ENCODE measurements at places on chromosomes 3 and 15.
A peak's percentile ranks its signal among the peaks of the same experiment; 100 is the strongest.

GRCh38 chr3:147940405-147941193 is 531.4 kb downstream of the ZIC1 start:
- peak; percentile 21 for DNase-seq

- peak; percentile 77 for DNase-seq
Observed at GRCh38 chr3:27559835-27560234, 75.7 kb upstream of the SLC4A7 start.

GRCh38 chr15:59191855-59192237 is 14.8 kb upstream of the LDHAL6B start:
- peak; percentile 95 for DNase-seq

DNA sequence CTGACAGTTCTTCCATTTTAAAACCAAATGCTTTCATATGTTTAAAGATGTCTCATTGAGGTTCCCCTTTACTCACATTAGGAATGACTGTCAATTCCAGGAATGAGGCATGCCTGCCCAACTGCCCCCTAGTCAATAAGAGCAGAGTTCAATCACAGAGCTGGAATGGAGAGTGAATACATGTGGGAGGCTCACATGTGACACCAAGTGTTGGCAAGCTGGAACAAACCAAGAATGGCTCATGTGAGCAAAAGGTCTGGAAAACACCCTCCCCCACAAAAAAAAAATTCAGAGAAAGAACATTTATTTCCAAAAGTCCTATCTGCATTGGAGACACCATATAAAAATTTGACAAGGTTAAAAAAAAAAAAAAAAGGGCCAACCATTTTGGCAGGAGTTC is 3.7 kb downstream of the PBRM1 start:
- DNase-seq: peak; percentile 92

DNA sequence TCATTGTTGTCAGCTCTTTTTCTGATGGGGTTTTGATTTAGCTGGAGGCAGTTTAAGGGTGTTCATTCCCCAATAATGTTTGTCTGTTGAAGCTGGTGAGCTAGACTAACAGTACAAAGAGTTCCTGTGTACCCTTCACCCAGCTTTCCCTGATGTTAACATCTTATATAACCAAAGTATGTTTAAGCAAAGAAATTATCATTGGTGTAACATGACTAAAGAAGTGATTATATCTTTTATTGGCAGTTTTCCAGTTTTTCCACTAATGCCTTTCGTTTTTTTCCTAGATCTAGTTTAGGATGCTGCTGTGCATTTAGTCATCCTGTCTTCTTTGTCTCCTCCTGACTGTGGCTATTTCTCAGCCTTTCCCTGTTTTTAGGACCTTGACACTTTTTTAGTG is 165.6 kb downstream of the LPP start:
- no peak for DNase-seq

GRCh38 chr3:176872771-176873209 is 324.5 kb downstream of the TBL1XR1 start:
- peak; percentile 9 for DNase-seq

GRCh38 chr15:84840741-84841429 is 23.7 kb downstream of the ALPK3 start:
- DNase-seq: peak; percentile 74

- DNase-seq: peak; percentile 9
Observed at GRCh38 chr3:76131396-76132153, 346.2 kb upstream of the ZNF717 start.

DNA sequence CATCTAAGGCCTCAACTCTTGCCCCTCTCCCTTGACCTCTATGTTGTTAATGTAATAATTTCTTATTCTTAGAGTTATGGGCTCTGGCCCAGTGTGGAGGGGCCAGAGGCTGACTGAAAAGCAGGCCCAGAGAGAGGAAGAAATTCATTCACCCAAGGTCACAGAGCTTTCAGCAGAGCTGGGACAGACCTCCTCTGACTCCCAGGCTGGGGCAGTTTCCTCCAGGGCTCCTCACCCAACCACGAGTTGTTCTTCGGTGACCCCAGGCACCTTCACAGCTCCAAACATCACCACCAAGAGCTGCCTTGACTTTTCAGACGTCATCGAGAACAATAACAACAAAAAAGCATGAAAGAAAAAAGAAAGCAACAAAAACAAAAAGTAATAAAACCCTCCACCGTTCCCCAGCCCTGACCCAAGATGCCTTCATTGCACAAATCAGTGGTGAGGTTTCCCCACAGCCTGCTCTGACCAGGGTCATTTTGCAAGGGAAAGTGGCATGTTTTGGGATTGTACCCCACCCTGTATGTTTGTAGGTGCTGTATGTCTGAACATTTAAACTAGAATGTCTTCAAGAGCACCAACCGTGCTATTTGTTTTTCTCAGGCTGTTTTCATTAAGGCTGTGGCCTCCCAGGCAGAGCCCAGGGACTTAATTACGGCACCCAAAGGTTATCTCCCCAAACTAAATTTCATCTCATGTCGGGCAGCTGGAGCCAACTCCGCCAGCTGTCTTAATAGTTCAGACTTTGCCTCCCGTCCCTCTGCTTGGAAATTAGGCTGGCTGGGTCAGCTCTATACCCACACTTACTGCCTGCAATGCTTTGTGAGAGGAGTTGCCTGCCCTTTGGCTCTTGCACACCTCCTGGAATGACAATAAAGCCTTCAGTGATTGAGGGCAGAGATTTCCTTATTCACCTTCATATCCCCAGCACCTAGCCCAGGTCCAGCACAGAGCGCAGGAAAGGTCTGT is 173.8 kb downstream of the RPLP1 start:
- no peak for DNase-seq

DNA sequence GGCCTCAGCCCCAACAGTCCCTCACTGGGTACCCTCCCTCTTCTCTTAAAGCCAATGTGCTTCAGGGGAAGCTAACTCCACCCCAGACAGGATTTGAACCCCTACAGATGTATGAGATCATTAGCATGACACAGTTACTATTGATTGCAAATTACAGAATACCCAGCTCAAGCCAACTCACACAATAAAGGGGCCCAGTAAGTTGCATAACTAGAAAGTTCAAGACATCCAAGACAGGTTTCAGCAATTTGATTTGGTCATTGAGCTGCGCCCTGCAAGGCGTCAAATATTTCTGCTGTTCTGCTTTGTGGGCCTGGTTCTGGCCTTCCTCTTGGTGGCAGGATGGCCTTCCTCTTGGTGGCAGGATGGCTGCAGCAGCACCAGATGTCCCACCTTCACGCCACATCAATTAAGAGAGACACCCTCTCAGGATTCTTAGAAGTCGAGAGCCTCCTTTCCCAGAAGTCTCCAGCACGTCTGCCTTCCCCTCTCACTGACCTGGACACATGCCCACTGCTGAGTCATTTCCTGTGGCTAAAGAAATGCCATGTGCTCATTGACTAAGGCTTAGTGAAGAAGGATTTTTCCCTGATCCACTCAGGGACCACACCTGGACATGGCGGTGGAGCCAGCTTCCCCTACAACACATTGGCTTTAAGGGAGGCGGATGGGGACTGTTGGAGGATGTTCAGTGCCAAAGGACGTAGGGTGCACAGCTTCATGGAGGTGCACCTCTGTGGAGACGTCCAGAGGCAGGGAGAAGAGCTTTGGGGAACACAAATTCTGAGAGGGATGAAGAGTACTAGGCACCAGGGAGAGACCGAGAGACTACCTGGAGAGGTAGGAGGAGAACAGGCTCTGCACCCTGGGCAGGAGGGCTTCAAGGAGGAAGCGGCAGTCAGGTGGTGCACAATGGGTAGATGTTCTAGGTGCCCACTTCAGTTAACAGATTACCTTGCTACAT is 49.1 kb downstream of the DNASE1L3 start:
- peak; percentile 83 for DNase-seq

DNA sequence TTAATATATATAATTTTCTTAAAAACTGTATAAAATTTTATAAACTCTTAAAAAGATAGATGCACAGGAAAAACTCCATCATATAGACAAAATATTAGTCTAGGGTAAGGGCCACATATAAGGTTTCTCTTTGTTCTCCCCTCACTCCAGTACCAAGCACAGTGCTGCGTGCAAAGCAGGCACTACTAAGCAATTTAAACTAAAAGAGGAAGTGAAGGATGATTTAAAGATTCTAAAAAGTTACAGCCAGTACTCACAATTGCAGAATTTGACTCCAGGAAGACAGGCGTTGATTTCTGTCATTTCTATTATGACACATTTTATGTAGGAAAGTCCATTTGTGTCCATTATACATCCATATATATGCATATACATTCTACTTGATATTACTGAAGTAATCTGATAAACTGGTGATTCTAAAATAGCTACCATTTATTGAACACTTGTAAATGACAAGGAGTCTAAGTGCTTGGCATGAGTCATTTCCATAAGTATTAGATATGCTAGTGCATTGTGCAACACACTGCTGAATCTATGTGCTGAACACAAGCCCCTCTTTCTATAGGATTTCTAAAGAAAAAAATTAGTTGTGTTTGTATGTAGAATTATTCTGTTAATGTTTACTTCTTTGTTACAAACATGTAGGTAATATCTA is 785.5 kb upstream of the ARRDC4 start:
- no peak for DNase-seq

DNA sequence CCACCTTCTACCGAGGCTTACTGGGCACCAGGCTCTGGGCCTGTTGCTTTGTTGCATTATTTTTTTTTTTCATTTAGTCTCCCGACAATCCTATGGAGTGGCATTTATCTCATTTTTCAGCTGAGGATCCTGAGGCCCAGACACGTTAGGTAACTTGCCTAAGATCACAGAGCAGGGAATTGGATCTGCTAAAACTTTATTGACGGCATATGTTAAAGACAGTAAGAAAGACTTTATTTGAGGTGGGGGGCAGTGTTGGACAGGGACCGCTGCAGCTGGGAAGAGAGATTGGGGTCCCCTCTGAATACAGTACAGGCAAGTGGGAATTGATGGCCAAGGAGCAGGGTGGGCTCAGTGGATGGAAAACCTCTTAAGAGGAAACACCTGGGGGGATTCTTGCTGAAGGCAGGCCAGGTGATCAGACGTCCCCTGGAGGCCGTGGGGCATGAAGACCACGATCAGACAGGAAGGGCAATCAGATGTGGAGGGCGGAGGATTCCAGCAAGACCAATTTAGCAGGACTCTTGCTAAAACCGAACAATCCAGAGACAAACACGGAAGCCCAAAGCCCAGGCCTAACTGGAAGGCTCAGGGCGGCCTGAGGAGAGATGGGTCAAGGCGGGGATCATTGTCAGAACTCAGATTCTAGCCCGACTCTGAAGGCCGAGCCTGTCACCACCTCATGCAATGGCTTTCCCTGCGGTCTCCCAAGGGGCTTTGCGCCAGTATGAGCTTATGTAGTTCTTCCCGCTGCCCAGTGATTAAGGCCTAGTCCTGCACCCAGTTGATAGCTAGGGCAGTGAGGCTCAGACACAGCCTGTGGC is 53.7 kb downstream of the RGMA start:
- no peak for DNase-seq

GRCh38 chr3:64405211-64405835 is 180.1 kb upstream of the PRICKLE2 start:
- DNase-seq: no peak

DNA sequence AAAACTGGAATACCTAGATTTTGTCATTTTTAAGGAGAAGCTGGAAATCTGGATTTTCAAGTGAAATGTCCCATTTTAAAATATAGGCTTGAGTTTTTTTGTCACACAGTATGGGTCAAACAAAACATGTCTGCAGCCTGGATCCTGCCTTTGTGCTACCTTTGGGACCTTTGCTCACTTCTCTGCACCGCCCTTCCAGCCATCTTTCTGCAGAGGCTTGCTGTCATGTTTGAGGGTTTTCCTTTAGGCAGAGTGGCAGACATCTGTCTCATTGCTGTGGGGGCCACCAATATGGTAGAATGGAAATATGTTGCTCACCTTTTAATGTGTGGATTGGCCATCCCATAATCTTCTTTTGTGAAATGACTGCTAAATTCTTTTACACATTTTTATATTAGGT is 136.3 kb downstream of the EEFSEC start:
- no peak for DNase-seq

DNA sequence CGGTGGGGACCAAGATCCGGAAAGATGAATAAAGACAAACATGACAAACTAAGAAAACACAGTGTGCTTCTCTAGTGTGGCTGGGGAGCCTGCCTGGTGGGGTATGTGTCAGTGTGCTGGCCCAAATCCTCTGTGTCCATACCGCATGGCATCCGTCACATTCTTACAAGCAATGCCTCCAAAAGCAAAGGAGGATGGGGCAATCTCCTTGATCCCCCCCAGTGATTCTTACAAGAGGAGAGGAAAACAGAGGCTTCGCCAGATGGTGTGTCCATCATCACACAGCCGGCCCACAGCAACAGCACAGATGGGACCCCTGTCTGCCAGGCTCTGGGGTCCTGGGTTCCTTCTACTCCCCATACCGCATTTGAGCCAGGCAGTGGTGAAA is 558 bp upstream of the IL17RC start:
- peak; percentile 56 for DNase-seq

DNA sequence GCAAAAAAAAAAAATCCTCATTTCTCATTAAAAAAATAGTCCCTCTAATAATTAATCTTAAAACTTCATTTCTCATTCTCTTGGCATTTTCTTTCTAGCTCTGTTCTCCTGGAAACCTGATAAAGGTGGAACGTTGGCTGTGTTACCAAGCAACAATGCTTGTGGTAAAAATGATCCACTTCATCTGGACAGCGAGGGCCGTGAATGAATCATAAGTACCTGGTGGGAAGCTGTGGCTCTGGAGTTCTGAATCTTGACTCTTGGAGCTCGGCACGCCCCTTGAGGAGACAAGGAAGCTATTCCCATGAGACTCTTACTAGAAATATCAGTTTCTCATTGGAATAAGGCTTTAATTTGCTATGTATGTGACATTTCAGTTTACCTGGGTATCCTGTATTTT is 32.5 kb downstream of the BCL2L10 start:
- no peak for DNase-seq

- no peak for DNase-seq
Observed at GRCh38 chr15:37041042-37041441, 59.3 kb downstream of the MEIS2 start.

- no peak for DNase-seq
Observed at GRCh38 chr3:11584570-11584969, 59.1 kb downstream of the VGLL4 start.

DNA sequence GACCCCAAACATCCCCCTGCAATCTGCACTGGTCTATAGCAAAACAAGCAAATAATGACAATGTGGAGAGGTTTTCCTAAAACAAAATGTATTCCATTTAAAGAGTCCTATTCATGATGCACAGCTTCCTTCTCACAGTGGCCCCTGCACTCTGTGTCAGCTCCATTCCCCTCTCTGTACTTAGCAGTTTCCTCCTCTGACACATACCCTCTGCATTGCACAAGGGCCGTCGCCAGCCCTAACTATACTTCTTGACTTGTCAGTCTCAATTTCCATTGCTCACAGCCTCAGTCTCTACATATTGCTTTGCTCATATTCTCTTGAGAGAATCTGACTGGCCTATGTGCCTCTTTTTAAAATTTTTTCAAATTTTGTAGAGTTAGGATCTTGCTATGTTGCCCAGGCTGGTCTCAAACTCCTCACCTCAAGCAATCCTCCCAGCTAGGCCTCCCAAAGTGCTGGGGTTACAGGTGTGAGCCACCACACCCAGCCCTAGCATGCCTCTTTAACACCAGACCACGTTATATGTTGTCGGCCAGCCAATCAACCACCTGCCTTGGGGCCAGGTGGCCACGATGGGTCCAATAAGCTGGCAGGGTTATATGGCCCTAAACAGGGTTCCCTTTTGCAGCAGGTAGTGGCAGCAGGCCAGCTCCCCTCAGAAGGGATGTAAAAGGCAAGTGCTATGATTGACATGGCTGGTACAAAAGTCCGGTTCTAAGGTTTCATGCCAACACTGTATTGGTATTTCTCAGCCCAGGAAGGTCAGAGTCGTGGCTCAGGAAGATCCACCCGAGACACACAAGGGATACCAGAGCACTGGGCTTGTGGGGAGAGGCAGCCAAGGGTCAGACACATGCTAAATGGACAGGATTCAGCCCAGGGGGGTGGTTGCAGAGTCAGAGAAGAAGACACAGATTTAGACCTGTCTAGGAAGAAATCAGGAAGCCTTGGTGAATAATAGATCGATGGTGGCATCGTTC is 59.0 kb upstream of the SMAD3 start:
- no peak for DNase-seq
